ENCODE measurements at places on chromosomes 3 and 15.

DNA sequence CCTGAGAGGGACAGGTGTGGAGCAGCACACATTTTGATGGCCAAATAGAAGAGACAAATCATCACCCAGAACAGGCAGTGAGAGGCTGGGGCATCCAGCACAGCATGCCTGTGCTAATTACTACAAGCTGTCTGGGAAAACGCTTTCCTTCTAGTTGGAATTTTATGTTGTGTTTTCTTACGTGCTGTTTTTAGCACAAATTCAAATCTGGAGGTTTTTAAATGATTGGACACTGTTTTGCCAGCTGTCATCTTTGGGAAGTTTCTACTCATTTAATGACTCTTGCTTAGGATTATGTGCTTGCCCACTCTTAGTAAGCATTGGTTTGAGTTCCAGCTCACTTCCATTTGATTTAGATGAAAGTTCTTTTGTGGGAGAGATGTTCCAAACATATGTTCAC lies 43.5 kb downstream of the EAF1 start:
- no peak for DNase-seq

DNA sequence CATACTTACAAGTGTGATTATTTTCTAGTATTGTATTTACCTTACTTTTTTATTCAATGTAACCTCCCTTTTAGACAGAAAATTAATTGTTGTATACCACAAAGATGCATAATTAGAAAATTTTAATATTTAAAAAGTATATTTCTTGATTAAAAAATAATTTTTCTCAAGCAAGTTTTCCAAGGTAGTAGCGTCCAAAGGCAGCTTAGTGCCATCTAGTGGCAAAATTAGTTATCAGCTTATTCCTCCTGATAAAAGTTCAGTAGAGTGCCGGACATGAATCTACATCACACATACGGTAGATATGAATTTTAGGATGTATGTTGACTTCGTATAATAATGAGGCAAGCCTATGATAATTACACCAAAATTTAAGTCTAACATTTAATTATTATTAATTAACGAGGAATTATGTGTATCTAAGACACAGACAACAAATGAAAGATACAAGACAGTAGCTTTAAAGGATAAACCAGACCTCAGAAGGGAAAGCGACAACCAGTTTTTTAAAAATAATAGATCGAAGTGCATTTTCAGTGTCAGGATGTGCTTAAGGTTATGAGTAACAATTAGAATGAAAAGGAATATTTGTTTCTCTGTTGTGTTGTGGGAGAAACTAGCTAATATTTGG lies 405.9 kb downstream of the ROBO1 start:
- DNase-seq: peak; percentile 0

- DNase-seq: no peak
Measured at GRCh38 chr3:5278666-5279065, 91.2 kb downstream of the EDEM1 start.

DNA sequence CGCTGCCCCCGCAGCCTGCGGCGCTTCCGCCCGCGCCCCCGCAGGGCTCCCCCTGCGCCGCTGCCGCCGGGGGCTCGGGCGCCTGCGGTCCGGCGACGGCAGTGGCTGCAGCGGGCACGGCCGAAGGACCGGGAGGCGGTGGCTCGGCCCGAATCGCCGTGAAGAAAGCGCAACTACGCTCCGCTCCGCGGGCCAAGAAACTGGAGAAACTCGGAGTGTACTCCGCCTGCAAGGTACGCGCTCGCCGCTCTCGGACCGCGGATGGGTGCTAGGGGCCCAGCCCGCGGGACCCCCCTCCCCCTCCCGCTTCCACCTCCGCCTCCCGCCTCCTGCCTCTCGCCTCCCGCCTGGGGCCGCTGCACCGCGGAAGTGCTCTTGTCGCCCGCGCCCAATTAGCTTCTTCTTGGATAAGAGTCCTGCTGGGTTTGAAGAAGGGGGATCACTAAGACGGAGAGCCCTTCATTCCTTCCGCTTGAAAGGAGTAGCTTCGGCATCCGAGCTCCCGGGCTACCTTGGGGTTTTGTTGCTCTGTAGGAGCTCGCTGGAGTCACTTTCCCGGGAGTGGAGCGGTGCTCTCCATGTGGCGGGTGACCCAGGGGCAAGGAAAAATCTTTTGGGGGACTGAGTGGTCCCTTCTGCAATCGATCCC lies 426 bp downstream of the KAT2B start:
- peak; percentile 34 for DNase-seq

DNA sequence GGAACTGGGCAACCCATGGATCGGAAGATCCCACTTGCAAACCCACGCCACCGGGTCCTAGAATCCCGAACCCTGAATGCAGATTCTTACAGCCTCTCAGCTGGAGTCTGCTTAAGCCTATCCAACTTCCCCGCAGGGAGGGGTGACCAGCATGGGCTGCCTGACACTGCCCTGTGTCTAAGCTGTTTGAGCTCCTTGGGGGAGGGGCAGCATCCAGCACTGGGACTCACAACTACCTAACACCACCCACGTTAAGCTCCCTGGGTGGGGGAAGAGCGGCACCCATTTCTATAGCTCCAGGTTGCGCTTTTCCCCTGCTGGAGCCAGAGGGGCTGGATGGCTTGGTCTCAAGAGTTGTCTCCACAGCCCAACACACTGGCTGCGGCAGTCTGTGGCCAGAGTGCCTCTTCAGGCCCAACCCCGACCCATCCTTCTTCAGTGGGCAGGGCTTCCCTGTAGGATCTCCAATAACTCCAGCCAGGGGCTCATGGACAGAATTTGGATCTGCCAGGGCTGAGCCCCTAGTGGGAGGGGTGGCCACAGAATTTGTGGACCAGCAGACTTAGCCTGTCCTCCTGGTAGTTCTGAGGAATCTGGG lies 649.2 kb downstream of the TUSC7 start:
- no peak for DNase-seq

GRCh38 chr15:85408270-85408746 lies 27.9 kb downstream of the AKAP13 start:
- no peak for DNase-seq

GRCh38 chr15:99435877-99436541 lies 129.8 kb upstream of the MEF2A start:
- DNase-seq: no peak

DNA sequence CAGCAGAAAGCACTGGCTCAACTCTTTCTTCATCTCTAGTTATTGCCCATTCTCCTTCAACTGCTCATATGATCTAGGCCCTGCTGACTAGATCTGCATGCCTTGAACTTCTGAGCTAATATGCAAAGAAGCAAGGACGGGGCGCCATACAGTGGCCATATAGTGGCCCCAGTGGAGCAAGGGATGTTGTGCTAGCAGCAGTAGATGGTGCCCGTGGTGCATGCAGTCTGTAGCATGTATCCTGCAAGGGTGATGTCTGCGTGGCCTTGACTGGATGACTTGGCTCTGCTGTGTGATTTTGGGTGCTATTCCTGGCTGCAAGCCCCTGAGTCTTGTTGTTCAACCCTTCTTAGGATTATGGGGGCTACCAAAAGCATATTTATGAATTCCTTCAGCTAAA lies 12.2 kb upstream of the NMD3 start:
- DNase-seq: no peak

DNA sequence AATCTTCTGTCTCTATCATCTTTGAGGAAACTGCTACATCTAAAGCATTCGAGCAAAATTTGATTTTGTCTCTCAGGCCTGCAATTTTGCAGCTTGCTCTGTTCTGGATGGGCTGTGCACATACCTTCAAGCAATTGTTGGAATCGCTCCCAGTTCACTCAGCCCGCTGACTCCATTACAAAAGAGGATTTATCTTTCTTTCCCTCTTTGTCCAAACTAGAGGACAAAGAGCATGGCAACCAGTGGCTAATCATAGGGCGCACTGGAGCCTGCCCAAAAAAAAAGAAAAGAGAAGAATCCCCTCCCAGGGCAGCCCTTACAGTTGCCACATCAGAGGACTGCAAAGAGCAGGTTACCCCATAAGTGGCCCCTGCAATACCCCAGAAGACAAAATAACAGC lies 49.0 kb upstream of the DUT start:
- no peak for DNase-seq

DNA sequence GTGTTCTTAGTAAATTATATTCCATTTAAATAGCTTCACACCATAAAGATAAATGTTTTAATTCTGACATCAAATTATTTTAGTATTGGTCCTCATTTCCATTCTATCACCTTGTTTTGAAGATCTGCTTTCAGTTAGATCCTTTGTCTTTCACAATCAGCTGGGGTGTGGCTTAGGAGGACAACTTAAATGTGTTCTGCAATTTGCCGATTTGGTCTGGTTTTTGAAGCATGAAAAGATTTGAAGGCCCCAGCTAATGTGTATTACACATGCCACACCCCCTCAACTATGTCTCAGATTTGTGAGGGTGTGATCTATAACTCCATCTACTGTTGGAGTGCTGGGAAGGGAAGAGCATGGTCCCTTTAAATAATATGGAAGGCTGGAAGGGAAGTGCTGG lies 516.1 kb upstream of the GOLIM4 start:
- DNase-seq: no peak

- no peak for DNase-seq
Measured at GRCh38 chr3:64872345-64872744, 184.5 kb upstream of the ADAMTS9 start.

- no peak for DNase-seq
Measured at GRCh38 chr3:13332158-13332557, 88.0 kb downstream of the NUP210 start.

DNA sequence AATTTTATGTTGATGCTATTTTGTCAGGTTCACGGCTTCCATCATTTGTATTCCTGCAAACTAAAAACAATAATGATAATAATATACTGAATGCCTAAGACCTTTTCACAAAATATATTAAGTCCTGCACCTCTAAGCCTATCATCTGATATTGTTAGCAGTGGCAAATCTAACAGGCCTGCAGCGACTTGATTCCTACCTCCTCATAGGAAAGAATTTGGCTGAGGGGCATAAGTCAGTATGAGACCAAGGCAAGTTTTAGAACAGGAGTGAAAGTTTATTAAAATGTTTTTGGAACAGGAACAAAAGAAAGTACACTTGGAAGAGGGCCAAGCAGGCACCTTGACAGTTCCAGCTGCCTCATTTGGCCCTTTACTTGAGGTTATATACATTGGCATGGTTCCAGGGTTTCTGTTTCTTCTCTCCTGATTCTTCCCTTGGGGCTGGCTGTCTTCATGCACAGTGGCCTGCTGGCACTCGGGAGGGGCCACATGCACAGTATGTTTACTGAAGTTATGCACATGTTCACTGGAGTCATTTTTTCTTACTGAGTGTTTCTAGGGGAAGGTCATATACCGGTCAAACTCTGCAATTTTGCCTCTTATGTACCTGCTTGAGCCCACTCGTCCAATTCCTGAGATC lies 418.1 kb downstream of the EPHA6 start:
- DNase-seq: no peak

GRCh38 chr3:64073158-64073761 lies 50.0 kb upstream of the PSMD6 start:
- no peak for DNase-seq

DNA sequence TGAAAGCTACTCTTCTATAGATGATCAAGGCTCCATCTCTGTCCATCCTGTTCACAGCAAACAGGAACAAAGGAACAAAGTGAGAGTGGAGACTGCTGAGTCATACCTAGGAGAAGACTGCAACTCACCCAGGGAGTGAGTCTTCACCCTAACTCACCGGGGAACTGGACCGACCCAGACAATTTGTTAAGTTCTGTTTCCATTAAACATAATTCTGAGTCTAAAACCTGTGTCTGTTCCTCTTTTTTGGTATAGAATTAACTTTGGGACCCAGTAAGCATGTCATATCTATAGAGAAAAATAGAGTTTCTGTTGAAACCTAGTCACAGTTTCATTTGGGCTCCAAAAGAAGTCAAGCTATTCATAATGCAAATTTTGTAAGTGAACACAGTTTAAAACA lies 21.6 kb downstream of the CCDC80 start:
- DNase-seq: no peak

GRCh38 chr15:89146366-89146765 lies 58.1 kb downstream of the ABHD2 start:
- no peak for DNase-seq

GRCh38 chr3:9884555-9885165 lies 4.6 kb upstream of the CIDEC start:
- DNase-seq: peak; percentile 89

- peak; percentile 41 for DNase-seq
Measured at GRCh38 chr3:145094355-145094941, 1066.5 kb downstream of the PLOD2 start.

GRCh38 chr3:69698728-69699127 lies 40.5 kb upstream of the MITF start:
- DNase-seq: no peak

- DNase-seq: no peak
Measured at GRCh38 chr3:128619146-128619890, 31.3 kb downstream of the RPN1 start.

DNA sequence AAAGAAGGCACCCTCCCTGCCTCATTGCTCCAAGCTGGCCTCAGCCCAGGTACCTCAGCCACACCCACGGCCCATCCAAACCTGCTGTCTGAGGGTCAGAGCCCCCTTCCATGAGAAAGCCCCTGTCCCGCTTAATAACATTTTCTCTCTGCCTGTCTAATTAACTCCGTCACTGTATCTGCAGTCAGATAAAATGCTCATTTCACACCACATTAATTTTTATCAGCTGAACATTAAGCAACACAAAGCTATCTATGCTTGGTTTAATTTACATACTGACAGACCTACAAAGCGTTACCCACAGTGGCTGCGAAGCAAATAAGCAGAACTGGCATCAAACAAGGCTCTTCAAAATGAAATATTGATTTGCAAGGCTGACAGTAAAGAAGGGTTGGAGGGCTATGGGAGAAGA lies 309.8 kb upstream of the ICE2 start:
- no peak for DNase-seq

- no peak for DNase-seq
Measured at GRCh38 chr15:62637574-62637897, 405.0 kb upstream of the TPM1 start.

- DNase-seq: no peak
Measured at GRCh38 chr3:133991209-133991608, 38.5 kb downstream of the SLCO2A1 start.

DNA sequence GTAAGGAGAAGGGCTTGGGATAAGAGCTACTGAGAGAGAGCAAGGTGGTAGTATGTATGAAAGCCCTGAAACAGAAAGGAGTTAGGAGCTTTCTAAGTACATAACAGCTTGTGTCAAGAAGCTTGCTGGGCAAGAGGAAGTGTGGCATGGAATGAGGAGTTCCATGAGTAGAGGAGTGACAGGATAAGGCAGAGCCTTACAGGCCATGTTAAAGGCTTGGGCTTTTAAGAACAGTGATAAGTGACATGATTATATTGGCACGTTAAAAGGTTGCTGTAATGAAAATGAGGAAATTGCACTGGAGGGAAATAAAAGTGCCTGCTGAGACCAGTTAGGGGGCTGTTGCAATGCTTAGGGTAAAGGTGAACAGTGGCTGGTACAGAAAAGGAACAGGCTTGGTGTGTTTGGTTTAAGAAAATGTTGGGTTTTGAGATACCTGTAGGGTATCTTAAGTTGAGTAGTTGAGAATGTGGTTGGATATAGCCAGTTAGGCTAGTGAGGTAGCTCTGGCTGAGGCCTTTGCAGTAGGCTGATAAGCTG lies 49.0 kb downstream of the MEF2A start:
- DNase-seq: no peak

- DNase-seq: peak; percentile 47
Measured at GRCh38 chr3:149646181-149646766, 11.6 kb downstream of the WWTR1 start.

Measured in HCT116 (cell line).